Head of caudate nucleus (tissue), 42 donors: ENCODE measurements at places on chromosomes 3 and 15.

GRCh38 chr15:101332061-101332467 is 37.0 kb upstream of the SNRPA1 start:
- no peak for DNase-seq

GRCh38 chr3:193297421-193297820 is 56.4 kb downstream of the PLAAT1 start:
- no peak for DNase-seq

DNA sequence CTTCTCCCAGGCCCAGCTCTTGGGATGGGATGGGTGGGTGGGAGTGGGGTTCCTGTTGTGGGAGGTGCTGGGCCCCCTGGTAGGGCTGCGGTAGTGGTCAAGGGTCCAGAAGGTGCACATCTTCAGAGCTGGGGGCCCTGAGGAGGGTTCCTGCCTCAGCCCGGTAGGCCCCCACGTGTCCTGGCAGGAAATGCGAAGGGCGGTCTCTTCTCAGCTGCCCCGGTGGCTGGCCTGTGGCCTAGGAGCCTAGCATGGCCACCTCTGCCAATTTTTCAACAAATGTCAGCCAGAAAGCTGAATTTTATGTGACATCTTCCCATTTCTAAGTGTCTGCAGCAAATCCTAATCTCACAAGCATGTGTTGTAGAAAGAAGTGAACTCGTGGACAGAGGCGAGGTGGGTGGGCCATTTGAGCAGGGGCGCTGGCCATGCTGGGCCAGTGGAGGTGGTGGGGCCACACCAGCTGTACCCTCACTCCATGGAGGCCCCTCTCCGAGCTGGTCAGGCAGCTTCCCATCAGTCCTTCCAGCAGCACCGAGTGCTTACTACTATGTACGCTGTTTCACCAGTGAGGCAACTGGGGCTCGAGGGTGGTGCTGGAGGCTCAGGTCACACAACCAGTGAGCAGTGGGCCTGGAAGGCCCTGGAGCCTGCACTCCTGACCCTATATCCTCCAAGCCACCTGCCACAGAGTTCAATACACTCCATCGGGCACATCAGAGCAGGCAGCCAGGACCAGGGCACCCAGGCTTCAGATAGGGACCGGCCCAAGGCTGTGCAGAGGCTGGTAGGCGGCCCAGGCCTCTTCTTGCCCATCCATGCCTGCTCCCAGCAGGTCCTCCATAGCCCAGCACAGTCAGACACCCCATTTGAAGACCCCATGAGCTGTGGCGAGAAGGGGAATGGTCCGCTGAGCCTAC is 23.2 kb downstream of the FBLN2 start:
- no peak for DNase-seq

GRCh38 chr3:56144805-56145204 is 323.5 kb downstream of the ERC2 start:
- DNase-seq: no peak

DNA sequence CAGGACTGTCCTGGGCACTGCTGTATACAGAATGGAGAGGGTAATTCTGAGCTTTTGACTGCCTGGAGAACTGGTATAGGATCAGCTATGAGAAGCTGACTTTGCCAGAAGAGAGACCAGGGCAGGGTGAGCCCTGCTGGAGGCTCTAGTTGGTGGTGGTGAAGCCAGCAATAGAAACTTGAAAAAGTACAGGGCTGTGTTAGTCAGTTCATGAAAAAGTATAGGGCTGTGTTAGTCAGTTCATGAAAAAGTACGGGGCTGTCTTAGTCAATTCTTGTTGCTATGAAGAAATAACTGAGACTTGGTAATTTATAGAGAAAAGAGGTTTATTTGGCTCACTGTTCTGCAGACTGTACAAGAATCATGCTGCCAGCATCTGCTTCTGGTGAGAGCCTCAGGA is 63.5 kb upstream of the C2CD4B start:
- DNase-seq: no peak

DNA sequence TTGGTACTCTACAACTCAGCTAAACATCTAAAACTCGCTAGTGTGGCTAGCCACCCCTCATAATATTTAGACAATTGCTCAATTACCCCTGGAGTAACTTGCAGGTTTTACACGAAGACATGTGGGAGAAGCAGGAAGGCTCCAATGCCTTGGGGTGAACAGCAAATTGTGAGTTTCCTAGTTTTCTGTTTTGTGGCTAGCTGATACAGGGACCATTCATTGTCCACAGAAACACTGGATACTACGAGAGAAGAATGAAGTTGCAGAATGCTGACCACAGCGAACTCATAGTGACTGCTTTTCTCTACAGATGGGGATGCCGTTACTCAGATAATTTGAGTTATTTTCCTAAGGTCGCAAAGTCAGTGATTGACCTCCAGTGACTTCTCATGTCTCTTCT is 212.9 kb downstream of the P3H2 start:
- DNase-seq: no peak

- DNase-seq: no peak
These were observed 249.5 kb downstream of the UACA start for GRCh38 chr15:70513819-70514218.

GRCh38 chr3:125641891-125642290 is 46.6 kb upstream of the OSBPL11 start:
- no peak for DNase-seq

DNA sequence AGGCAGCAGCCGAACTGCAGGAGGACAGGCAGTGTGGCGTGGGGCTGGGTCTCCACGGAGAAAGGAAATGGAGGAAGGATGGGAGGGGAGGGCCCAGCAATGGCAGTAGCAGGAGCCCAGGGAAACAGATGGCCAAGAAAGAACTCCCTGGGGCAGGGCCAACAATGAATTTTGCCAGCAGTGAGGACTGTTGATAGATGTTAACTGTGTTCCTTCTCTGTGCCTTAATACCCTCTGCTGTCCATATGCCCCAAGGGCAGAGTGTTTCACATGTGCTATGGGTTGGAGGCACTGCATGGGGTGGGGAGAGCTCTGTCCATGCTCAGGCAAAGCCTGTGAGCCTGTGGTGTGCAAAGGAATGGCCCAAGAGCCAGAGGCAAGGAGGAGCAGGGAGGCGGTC is 70.8 kb upstream of the POMGNT2 start:
- DNase-seq: no peak

GRCh38 chr3:31988271-31988670 is 6.7 kb downstream of the ZNF860 start:
- DNase-seq: no peak

DNA sequence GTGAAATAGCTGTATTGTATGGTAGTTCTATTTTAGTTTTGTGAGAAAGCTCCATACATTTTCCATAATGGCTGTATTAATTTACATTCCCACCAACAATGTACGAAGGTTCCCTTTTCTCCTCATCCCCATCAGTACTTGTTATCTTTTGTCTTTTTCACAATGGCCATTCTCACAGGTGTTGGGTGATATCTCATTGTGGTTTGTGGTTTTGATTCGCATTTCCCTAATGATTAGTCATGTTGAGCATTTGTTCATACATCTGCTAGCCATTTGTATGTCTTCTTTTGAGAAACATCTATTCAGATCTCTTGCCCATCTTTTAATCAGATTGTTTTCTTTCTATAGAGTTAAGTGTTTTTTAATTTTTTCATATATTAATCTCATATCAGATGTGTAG is 931.9 kb downstream of the IGSF11 start:
- no peak for DNase-seq

- no peak for DNase-seq
These were observed 243.1 kb downstream of the MECOM start for GRCh38 chr3:169420429-169420828.

GRCh38 chr3:30626443-30627180 is 20.2 kb downstream of the TGFBR2 start:
- no peak for DNase-seq

- DNase-seq: no peak
These were observed 243.5 kb downstream of the MFSD1 start for GRCh38 chr3:159045279-159045885.

DNA sequence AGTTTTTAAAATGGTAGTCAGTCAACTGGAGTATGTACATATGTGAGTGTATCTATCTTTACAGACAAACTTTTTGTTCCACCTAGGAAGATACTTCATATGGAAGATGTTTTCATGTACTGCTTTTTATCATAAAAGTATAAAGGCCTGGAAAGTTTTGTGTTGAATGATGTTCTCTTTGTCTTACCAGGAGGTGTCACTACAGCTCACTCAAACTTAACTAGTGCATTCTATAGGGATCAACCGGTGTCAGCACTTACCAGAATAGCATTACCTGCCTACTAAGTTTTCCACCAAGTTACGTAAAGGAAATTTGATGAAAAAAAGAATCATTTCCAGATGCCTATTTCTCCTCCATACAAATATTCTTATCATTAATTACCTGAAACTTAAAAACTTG is 522.6 kb upstream of the SEMA6D start:
- no peak for DNase-seq
